ENCODE measurements at places on chromosomes 12 and 14.

GRCh38 chr12:130978785-130979184, 25.1 kb downstream of the ADGRD1 start:
- no peak for DNase-seq

GRCh38 chr14:57058319-57058718, 210.4 kb downstream of the EXOC5 start:
- no peak for DNase-seq

DNA sequence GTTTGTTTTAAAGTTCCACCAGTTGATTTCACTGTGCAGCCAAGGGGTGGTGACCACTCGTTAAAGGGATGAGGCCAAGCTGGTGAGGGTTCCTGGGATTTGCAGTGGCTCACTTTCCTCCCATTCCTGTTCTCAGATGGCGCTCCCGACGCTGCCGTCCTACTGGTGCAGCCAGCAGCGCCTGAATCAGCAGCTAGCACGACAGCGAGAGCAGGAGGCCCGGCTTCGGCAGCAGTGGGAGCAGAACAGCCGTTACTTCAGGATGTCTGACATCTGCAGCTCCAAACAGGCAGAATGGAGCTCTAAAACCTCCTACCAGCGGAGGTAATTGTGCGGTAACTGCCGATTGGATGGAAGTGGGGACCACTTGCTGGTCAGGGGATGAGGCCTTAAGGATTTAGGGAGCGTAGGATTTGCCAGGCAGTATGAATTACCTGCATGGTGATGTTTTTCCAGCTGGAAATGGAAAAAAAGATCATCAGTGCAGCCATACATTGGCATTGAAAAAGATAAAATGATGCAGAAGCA, 2.9 kb downstream of the TCHP start:
- no peak for DNase-seq

DNA sequence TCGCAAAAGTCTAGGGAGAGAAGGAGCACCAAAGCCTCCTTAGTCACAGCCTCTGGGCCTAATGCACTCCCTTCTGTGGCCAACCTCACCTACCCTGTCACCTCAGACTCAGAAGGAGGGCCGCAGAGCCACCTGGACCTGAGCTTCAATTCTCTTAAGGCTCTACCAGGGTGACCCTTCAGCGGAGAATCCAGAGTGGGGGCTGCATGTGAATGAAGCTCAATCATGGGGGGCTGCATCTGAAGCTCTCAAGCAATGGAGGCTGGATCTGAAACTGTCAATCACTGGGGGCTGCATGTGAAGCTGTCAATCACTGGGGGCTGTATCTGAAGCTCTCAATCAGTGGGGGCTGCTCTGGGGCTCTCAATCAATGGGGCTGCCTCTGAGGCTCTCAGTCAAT, 43.1 kb upstream of the EIF5 start:
- DNase-seq = no peak

- no peak for DNase-seq
Measured at GRCh38 chr14:96122496-96122895, 82.1 kb upstream of the BDKRB2 start.

DNA sequence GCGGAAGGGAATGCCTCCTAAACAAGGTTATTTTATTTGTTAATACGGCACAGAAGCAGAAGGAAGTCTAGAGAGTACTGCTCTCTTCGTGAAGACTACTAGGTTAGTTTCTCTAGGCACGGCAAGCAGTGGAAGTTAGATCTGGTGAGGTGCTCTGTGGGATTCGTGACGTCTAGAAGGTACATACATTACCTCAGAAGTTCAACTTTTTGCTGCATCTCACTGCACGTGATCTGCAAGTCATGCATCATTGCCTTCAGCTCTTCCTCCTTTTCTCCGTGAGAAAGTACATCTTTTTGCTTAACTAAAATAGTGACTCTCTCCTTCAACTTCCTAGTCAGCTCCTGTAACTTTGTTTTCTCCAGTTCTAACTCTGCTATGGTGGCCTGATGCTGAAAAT, 74.7 kb downstream of the NIN start:
- DNase-seq = no peak

- DNase-seq = no peak
Measured at GRCh38 chr14:104743461-104744380, 9.2 kb upstream of the SIVA1 start.

Data from stimulated activated CD4-positive, alpha-beta T cell treated with anti-CD3 and anti-CD28 coated beads, TNF-alpha, amount 100 ng/mL, for 4 hours (primary cell).